ENCODE measurements at places on chromosomes 13 and 19.

DNA sequence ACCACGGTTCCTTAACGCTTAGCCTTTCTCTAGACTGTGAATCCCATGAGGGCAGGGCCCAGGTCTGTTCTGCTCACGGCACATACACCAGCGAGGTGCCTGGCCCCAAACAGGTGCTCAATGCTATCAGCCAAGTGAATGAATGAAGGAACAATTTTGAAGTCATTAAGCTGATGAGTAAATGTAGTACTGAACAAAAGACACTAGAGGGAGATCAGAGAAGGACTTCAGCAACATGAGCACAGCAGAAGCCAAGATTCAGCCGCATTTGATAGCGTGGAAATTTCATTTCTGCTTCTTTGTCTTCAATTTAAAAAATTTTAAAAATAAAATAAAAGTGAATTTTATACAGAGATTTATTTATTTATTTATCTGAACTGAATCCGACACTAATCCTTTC, 20.1 kb upstream of the MYO16 start:
- no peak for DNase-seq

- DNase-seq, result peak; percentile 33
These were observed at the start of gene IQCN for GRCh38 chr19:18274219-18274780. Gene IQCN, minus strand, starts transcription at chr19:18274452. Its CDS starts 4,974 bp downstream, at chr19:18269478.

GRCh38 chr13:50299546-50300249, 284.5 kb downstream of the KCNRG start:
- no peak for DNase-seq

DNA sequence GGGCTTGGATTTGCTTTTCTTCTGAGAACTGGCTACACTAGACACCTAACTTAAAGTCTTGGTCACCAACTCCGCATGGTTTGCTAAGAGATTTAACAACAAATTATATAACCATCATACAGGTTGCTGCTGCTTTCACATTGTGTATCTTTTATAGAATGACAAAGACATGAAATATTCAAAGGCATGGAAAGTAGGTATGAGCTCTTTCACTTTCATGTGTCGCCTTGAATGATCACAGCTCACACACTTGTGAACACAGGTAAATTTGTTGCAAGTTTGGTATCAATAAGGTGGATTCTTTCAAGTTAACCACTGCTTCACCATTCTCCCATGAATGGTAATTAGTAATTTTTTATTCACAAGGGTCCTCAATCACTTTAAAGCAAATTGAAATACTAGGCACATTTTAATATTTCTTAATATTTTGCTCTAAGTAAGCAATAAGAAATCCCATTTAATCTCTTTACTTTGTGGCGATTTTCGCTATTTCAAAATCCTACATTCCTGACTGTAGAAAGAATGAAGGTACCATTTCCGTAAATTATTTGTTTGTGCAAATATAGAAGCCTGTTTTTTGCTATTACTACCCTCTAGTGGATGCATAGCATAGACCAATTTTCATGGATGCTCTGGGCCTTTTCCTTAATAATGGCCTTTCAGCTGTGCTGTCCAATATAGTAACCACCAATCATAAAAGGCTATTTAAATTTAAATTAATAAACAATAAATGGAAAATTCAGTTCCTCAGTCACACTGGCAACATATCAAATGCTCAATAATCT, 45.5 kb upstream of the FREM2 start:
- DNase-seq, result no peak

DNA sequence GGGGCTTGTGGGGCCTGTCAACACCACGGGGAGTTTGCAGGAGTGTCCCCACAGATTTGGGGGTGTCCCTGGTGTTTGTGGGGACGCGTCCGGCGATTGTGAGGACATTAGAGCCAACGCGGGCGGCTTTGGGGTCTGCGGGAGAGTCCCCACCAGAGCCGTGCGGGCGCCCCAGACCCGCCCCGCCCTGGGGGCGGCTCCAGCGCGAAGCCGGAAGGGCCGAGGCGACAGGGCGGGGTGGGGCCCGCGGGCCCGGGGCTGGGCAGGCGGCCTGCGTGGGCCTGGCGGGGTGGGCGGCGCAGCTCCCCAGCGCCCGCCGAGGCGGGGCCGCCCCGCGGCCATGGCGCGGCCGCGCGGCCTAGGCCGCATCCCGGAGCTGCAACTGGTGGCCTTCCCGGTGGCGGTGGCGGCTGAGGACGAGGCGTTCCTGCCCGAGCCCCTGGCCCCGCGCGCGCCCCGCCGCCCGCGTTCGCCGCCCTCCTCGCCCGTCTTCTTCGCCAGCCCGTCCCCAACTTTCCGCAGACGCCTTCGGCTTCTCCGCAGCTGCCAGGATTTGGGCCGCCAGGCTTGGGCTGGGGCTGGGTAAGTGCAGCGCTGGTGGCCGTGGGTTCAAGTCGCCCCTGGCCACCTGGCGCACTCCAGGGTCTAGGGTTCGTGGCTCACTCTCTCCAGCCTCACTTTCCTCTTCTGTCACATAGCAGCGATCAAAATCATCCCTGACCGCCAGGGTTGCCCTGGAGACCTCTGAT, 10.3 kb downstream of the PDE4A start:
- DNase-seq, result no peak

DNA sequence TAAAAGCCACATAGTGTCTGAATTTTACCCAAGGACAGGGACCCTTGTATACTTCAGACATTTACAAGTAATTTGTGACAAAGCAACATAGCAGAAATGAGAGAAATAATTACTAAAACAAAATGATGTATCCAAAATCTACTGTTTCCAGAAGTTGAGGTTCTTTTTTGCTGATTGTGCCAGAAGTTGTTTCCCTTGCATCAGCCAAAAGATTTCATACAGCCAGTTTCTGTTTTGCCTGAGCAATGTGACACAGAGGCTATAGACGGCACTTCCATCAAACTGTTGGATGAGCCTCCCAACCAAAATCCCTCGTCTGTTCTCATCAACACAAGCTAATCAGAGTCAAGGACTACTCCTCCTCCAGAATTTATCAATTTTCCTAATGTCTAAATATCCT, 913.2 kb upstream of the GPC6 start:
- DNase-seq, result no peak

- peak; percentile 43 for DNase-seq
These were observed 20.4 kb downstream of the RNF17 start for GRCh38 chr13:24784319-24784718.

GRCh38 chr13:66675620-66676019, 554.5 kb downstream of the PCDH9 start:
- no peak for DNase-seq

DNA sequence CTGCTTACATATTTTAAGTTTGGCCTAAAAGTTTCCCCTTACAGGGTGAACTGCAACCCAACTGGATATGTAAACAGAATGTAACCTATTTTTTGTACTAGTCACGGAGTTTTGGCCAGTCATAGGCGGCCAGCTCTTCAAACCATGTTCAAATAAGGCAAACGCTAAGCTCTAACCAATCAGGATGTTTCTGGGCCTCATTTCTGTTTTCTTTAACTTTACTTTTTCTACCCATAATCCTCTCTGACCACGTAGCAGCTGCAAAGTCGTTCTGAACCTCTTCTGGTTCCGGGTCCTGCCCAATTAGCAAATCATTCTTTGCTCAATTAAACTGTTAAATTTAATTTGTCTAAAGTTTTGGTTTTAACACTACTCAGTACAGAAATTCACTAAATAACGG, 8.2 kb upstream of the ZMYM2 start:
- no peak for DNase-seq

DNA sequence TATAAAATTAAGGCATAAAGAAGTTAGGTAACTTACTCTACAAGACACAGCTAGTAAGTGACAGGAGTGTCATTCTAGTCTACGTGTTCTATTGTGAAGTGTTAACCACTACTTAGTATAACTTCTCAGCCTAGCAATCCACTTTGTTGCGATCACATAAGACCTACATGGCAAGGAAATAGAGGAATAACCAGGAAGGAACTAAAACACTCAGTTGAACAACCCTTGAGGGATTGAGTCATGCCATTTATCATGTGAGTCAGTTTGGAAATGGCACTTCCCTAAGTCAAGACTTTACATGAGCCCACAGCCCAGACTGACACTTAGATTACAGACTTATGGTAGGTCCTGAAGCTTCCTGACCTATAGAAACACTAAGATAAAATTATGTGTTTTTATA, 279.5 kb upstream of the PCDH20 start:
- no peak for DNase-seq

GRCh38 chr19:43469160-43469480, 3.7 kb upstream of the LYPD3 start:
- DNase-seq, result no peak

- DNase-seq, result no peak
These were observed 203.6 kb downstream of the DCLK1 start for GRCh38 chr13:35927567-35928021.

DNA sequence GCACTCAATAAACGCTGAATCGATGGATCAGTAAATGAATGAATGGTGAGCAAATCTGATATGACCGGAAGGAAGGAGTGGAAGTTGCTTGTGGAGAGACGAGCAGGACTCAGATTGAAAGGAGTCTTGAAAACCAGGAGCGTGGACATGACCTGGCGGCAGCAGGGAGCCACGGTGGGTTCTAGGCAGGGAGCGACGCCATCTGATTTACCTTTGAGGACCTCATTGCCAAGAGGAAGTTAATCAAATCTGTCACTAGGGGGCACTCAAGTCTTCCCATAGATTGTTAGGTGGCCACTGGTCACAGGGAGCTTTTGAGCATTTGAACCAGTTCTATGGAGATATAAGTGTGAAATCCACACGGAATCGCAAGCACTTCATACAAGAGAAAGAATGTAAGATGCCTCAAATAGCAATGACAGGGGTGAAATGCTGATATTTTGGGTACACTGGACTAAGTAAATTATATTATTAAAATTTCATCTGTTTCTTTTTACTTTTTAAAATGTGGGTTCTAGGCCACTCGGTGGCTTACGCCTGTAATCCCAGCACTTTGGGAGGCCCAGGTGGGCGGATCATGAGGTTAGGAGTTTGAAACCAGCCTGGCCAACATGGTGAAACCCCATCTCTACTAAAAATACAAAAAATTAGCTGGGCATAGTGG, 9.2 kb upstream of the FBN3 start:
- DNase-seq, result peak; percentile 80

DNA sequence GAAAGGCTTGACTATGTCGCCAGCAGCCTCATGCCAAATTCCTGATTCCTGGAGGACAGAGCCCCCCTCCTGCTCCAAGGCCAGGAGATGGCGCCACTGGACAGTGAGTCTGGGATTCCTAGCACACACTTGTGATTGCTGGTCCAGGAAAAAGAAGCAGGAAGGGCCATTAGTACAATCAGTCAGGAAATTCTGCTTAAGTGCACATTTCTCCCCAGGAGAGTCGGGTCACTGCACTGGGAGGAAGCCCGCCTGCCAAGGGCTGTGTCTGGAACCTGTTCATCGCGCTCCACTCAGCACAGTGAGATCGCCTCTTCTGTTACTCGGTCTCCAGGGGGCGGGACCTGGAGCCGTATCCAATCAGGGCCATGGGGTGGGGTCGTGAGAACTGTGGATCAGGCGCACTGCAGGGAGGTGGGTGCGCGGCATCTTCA, 65.1 kb downstream of the ZNF823 start:
- DNase-seq, result no peak

- peak; percentile 34 for DNase-seq
These were observed 275.6 kb downstream of the DCLK1 start for GRCh38 chr13:35855531-35856019.

- peak; percentile 80 for DNase-seq
These were observed 706 bp downstream of the P2RY11 start for GRCh38 chr19:10112037-10112761.

GRCh38 chr13:42553098-42554046, 20.6 kb upstream of the TNFSF11 start:
- DNase-seq, result no peak

DNA sequence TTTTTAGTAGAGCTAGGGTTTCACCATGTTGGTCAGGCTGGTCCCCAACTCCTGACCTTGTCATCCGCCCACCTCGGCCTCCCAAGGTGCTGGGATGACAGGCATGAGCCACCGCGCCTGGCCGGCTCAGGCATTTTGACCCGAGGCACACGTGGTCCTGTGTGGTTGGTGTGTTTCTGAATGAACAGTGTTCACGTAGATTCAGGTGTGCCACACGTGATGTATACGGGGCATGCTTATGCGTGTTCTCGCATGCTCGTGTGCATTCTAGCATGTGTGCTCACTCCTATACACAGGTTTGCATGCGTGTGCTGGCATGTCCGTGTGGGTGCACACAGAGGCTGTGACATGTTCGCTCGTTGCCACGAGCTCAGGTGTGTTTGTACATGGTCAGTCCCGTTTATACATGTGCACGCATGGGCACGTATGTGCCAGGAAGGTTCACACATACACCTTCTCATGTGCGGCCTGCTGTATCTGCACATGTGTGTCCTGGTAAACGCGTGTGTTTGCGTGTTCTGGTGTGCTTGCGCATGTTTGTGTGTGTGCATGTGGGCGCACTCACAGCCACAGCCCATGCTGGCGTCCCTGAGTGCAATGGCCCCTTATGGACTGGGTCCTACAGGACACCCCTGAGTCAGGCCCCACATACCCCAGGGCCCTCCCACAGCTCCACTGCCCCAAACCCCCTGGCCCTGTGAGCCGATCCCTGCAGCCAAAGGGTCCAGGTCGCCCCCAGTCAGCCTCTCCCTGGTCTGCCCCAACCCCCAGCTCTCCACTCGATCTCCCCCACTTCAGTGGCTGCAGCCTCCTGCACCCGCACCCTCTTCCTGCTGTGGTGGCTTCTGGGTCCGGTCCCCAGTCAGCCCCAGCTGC, 20.6 kb upstream of the TCF3 start:
- no peak for DNase-seq

DNA sequence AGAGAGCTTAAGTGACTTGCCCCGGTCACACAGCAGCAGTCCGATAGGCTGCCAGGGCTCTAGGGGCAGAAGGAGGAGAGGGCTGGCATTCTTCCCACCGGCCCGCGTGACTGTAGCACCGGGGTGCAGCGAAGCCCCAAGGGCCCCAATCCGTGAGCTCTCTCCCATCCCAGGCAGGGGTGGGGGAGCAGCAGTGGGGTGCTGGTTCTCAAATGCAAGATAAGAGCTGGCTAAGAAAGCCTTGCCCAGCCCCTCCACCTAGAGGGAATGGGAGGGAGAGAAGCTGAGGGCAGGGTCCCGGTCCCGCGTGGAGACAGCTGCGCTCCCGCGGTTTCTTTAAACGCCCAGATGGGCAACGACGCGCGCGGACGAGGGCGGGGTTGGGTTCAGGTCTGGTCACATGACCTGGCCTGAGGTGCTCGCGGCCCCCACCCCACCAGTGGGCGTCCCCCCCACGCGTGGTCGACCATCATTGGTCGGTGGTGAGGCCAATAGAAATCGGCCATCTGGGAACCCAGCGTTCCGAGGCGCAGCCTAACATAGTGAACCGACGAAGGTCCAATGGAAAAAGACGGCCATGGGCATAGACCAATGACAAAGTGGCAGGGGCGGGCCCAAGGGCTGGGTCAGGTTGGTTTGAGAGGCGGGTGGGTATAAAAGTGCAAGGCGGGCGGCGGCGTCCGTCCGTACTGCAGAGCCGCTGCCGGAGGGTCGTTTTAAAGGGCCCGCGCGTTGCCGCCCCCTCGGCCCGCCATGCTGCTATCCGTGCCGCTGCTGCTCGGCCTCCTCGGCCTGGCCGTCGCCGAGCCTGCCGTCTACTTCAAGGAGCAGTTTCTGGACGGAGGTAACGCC, at the start of gene CALR:
Gene CALR, plus strand, starts transcription at position 683 of the 852 bp plus-strand sequence. Its CDS starts 71 bp downstream, at position 754.
- peak; percentile 99 for DNase-seq
